ENCODE measurements at places on chromosomes 4 and X.

DNA sequence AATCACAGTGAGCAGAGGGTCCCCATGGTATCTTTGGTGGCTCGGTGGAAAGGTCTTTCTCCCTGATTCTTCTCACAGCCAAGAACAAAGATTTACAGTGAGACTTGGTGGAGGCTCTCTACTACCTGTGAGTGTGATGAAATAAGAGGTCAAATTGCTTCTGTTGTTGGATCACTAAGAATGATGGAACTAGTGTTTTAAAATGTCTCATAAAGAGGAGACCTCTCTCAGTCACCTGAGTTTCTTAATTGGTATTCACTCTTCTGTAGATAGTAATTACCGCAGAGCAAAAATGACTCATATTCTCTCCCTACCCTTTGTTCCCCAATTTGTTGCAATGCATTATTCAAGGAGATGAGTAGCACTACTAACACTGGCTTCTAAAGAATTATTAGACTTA is 100.9 kb upstream of the TBC1D9 start:
- DNase-seq, result no peak

- no peak for DNase-seq
Measured at GRCh38 chr4:1855333-1856070, 454 bp downstream of the LETM1 start.

DNA sequence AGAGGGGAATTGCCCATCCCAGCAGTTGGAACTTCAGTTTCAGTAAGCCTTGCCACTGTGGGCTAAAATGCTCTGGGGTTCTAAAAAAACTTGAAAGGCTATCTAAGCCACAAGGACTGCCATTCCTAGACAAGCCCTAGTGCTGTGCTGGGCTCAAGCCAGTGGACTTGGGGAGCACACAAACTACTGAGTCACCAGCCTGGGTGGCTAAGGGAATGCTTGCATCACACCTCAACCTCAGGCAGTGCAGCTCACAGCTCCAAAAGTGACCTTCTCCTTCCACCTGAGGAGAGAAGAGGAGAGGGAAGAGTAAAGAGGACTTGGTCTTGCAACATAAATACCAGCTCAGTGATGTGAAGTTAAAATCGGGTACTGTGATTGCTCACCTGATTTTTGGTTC is 116.7 kb upstream of the GLRA2 start:
- no peak for DNase-seq

- no peak for DNase-seq
Measured at GRCh38 chr4:112189754-112190153, 41.8 kb upstream of the AP1AR start.

DNA sequence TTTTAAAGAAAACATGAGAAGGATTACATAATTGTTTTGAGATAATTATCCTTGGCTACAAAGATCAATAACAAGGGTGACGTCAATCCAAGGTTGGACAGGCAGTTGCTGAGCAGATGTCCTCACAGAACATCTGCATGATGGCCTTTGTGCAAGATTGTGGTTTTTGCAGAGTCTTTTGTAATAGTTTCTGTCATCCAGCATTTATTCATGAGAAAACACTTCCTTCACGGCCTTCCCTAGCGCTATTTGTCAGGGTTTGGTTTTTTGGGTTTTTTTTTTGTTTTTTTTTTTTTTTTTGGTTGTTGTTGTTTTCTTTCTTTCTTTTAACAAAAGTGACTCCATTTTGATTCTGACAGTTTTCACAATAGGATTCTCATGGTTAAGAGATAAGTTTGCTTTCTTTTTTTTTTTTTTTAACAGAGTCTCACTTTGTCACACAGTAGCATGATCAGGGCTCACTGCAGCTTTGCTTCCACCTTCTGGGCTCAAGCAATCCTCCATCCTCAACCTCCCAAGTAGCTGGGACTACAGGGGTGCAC is 31.5 kb upstream of the ELF2 start:
- DNase-seq, result no peak

DNA sequence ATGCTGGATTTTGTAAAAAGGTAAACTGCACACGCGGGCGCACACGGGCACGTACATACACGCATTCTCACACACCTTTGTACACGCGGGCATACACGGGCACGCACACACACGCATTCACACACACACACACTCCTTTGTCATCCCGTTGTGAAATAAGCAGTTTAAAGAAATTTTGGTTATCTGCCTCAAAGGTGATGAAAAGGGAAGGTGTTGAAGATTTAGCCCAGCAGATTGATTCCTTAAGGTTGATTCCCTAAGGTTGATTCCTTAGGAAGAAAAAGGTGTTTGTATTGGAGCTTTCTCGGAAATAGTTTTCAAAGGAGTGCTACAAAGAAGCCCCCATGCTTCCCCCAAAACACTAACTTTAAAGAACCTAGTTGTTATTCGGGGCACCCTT is 693 bp downstream of the ATP10D start:
- DNase-seq, result no peak
